Stimulated activated CD8-positive, alpha-beta memory T cell treated with anti-CD3 and anti-CD28 coated beads, Interleukin-15, amount 100 ng/mL, for 48 hours (primary cell): ENCODE measurements at places on chromosomes 3 and 15.
A peak's percentile ranks its signal among the peaks of the same experiment; 100 is the strongest.

DNA sequence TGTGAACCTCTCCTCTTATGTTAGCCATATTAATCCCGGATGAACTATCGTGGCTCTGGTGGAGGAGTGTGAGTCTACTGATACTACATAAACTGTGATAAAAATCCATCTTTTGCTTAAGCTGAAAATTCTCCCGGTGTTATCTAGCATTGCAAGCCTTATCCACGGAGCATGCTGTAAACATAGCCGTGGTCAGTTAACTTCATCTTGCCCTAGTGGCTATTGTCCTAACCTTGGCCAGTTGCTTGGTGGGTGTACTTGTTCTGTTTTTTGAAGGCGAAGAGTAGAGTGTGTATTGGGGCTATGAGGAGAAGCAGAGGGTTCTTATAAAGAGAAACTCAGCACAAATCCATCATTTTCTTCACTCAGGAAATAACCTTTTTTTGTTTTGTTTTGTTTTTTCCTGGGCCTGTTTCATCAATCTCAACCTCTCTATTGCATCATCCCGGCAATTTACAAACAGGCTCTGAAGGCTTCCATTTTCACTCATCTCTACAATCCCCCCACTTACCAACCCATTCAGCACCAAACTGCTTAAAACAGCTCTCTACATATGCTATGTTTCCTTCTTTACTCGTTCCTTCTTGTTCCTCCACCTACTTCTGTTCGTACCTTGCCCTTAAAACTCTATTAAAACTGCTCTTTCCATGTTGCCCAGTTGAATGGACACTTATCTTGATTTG, 135.5 kb upstream of the PTX3 start:
- DNase-seq: no peak

GRCh38 chr3:54188176-54188791, 65.9 kb downstream of the CACNA2D3 start:
- no peak for DNase-seq

DNA sequence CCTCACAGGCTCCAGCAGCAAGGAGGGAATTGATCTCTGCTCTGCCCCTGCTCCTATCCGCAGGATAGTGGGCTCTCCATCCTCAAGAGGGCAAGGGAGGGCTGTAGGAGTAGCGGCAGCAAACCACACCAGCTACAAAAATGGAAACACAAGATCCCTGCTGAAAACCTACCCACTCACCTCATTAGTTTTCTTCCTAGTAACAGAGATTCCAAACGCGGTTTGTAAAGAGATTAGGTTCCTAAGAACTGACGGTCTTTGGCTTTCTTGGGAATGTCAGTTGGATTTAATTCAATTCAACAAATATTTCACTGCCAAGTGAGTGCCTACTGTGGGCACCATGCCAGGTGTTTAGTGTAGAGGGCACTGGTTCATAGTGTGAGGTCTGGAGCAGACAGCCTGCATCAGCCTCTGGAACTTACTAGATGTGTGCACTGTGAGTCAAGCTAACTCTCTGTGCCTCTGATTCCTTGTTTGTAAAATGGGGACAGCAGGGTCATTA, 84.7 kb downstream of the MRPL46 start:
- DNase-seq: no peak

- no peak for DNase-seq
These were observed 14.8 kb downstream of the DOCK3 start for GRCh38 chr3:50689558-50689957.

GRCh38 chr3:119562307-119562961, 3.0 kb upstream of the CD80 start:
- peak; percentile 50 for DNase-seq

GRCh38 chr3:22660606-22661005, 542.5 kb upstream of the UBE2E2 start:
- no peak for DNase-seq

- DNase-seq: no peak
These were observed 44.6 kb downstream of the SLC12A1 start for GRCh38 chr15:48250640-48251076.

GRCh38 chr3:39755100-39755499, 54.3 kb upstream of the MYRIP start:
- DNase-seq: no peak

GRCh38 chr3:136249091-136249490, 1.0 kb upstream of the PCCB start:
- no peak for DNase-seq

DNA sequence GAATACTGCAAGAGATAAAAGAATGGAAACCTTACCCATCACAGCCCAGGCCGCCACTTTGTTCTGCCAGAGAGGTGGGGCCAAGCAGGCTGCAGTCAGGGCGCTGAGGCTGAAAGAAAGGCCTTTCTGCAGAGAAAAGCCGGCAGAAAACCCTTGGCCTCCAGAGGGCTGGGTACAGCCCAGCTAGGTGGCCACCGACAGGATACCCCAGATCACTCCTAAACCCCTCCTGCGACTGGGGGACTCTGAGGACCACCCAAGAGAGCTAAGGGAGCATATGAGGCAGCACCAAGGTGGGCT, 69.3 kb downstream of the SMAD6 start:
- no peak for DNase-seq

- peak; percentile 35 for DNase-seq
These were observed 36.7 kb upstream of the BDH1 start for GRCh38 chr3:197592361-197593045.

DNA sequence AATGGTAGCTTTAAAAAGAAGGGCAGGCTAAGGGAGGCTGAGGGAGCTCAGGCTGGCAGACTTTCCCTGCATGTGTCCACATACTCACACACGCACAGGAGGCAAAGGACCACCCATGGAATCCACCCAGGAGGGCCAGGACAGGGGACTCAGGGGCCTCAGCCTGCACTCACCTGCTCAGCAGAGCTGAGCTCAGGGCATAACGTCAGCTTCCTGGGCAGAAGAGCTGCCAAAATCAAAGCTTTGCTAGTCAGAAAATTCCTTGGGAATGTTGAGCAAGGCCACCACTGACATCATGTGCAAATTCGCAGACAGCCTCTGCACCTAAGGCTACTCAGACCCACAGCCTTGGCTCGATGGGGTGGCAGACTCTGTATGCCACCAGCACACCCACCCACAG, 16.4 kb upstream of the ALAS1 start:
- no peak for DNase-seq

GRCh38 chr3:25344670-25345069, 83.4 kb upstream of the RARB start:
- DNase-seq: no peak

- DNase-seq: no peak
These were observed 184.5 kb downstream of the TBC1D5 start for GRCh38 chr3:17557749-17558463.

GRCh38 chr15:95990833-95991232, 339.7 kb upstream of the NR2F2 start:
- DNase-seq: no peak

GRCh38 chr3:138434276-138434874, at the start of gene ESYT3:
Gene ESYT3 (plus strand): TSS chr3:138434616. CDS start chr3:138434799, 183 bp downstream.
- DNase-seq: peak; percentile 59

DNA sequence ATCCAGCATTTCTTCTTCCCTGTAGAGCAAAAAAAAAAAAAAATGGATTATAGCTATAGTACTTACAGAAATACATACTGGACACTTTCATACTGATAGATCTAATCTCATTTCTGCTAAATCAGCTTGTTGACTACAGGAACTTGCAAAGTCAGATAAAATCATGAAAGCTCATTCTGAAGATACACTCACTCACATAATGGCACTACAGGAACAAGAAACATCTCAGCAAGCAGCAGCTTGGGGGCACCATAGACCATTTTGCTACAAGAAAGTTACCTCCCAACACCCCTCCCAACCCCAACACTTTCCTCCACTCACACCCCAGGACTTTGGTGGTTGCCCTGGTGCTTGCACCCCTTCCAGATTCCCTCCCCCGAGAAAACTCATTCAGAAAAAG, 4.6 kb downstream of the MYH15 start:
- no peak for DNase-seq

GRCh38 chr15:65761210-65761926, 30.7 kb downstream of the DENND4A start:
- no peak for DNase-seq

DNA sequence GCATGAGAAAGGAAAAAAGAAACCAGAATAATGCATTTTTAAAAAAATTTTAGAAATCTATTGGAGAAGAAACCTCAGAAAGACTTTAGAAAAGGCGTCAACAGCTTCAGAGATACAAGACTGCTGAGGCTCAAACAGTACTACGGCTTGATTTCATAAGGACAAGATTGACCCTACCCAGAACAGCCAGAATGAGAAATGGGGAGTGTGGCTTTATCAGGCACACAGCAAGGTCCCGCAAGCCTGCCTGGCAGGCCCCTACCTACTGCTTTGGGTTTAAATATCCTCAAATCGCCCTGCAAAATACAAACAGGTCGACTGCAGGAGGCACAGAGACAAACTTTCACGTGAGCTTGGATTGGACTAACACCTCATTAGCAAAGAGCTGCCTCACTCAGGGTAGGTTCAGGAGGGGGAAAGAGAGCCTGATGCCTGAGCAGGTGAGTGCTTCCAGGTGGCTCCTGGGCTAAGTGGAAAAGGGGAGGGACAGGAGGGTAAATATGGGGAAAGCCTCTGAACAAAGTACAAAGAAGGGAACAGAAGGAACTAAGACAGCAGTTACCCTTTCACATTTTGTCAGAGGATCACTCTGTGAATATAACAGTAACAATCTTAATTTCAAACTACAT, 87.5 kb downstream of the RORA start:
- DNase-seq: no peak

GRCh38 chr15:40872791-40873693, 992 bp downstream of the RHOV start:
- no peak for DNase-seq

DNA sequence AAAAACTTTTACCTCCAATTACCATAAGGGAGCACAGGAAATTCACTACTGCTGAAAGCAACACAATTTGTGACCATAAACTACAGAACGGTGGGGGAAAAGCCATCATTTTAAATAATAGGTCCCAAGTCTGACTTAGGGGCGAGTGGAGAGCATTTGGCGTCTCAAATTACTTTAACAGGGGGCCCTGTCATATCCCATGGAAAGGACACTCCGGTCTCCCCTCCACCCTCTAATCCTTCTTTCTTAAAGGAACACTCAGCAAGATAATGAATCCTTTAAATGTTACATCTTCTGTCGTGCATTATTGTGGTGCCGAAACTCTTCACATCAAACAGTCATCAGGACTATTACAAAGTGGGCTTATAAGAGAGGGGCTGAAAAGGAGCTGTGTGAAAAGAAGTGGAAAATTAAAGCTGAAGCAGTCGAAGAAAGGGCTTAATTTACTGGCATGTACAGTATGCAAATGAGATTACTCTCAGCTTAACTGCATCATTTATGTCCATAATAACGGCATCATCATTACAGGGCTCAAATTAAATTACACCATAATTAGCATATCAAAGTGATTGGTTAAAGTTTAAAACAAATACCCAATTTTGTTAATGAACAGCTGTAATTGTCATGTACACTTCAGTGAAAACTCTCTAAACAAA, 342.2 kb downstream of the FOXP1 start:
- no peak for DNase-seq

GRCh38 chr15:25250011-25250596, 188.7 kb downstream of the UBE3A start:
- DNase-seq: no peak
